Fibroblast of skin of left quadriceps (primary cell): ENCODE measurements at places on chromosomes 6 and 20.

- DNase-seq, result no peak
Observed at GRCh38 chr6:159197251-159197650, 28.1 kb downstream of the FNDC1 start.

GRCh38 chr6:74780831-74781230, 425.0 kb downstream of the COL12A1 start:
- no peak for DNase-seq

GRCh38 chr6:15798533-15799255, 135.9 kb upstream of the DTNBP1 start:
- DNase-seq, result no peak

DNA sequence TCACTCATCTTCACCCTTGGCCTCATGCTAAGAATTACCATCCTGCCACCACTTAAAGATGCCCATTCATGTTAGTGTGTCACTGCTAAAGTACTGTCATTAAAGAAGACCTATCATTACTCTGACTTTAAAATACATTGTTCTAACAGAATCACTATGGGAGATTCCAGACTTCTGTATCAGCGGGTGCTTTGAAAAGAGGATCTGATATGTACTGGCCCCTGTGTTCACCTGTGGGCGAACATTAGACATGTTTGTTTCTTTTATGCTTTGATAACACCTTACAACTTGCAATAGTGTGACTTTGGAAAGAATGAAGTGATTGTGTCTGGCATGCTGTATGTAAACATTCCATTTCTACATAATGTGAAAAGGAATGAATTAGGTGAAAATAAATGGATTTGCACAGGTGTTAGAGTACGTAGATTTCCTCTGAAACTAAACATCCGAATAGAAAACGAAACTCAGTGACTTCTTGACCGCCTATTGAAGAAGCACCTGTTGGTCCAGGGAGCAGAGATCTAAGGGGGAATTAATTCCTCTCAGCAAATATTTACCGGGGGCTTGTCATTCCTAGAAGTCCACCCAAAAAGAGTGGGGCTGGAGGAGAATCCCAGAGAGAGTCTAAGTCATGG, 132.3 kb downstream of the CARMIL1 start:
- DNase-seq, result no peak

- DNase-seq, result no peak
Observed at GRCh38 chr20:20363799-20364592, 3.9 kb upstream of the INSM1 start.

DNA sequence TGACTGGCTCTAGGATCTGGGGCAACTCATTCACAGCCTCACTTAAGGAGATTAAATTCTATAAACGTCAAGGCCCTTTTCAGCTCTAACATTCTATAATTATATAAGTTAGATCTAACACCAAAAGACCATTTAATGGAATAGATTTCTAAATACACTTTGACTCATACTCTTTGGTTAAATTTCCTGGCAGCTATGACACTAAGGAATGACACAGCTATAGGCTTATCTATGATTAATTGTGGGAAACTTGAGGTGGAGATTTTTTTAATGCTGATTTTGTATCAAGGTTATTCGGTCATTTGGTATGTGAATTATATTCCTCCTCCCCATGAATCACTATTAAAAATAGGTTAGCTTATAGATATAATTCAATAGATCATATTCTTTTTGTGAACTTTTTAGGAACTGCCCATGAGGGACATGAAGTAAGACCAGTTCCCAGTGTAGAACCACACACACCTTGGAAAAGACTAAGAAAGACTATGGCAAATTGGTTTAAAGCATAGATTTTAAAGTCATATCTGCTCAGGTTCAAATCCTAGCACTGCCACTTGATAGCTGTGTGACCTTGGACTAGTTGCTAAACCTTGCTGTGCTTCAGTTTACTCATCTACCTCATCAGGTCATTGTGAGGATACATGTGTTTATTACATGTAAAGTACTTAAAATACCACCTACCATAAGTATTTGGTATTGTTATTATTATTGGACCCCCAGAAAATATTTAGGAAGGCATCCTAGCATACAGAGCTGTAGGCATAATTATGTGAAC, 116.0 kb downstream of the CRYBG1 start:
- DNase-seq, result peak; percentile 68

DNA sequence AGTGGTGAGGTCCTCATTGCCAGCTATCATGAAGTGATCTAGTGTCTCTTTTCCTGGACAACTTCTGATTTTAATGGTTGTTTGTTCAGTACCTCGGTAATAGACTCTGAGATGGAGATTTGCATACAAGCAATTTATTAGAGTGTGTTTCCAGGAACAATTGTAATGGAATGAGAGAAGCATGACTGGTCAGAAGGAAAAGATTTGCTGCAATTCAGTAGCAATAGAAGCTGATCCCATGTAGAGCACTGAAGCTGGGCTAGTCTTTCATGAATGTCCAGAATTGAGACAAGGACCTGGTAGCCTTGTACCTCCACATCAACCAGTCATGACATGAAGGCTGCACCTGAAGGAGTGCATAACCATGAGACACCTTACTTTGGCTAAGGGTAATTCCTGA, 526.5 kb downstream of the NKAIN2 start:
- no peak for DNase-seq

DNA sequence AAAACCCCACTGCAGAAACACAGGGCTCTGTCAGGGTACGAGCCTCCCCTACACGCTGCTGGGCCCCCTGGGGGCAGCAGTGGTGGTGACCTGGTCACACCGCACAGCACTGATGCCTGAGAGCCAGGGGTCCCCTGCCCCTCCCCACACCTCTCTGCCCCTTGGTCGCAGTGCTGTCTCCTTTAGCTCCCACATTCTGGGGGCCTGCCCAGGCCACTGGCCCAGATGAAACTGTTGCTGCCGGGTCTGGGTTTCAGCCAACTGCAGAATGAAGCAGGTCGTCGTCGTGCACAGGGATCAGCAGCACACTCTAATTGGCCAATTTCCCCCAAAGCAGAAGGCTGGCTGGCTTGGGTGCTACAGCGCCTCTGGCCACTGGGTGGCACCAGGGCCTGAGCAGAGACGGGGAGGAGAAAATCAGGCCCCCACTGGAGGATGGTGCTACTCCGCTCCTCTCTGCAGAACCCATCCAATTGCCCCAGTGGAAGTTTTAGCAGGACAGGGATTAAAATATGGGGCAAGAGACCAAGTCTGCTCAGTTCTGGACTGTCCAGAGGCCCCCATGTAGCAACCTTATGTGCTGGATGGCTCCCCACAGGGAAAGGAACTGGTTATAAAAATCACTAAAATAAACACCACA, 26.1 kb downstream of the DIDO1 start:
- DNase-seq, result no peak

GRCh38 chr6:8065519-8065911, 1.3 kb upstream of the BLOC1S5 start:
- DNase-seq, result no peak

GRCh38 chr20:63337786-63338420, 23.2 kb downstream of the CHRNA4 start:
- DNase-seq, result no peak

GRCh38 chr6:168053957-168054471, 25.0 kb downstream of the FRMD1 start:
- DNase-seq, result no peak

GRCh38 chr6:18897350-18897749, 510.2 kb downstream of the RNF144B start:
- DNase-seq, result no peak

- peak; percentile 92 for DNase-seq
Observed at GRCh38 chr20:53735536-53736050, 142.0 kb upstream of the ZNF217 start.

GRCh38 chr6:153790048-153790447, 249.0 kb upstream of the OPRM1 start:
- DNase-seq, result peak; percentile 47

DNA sequence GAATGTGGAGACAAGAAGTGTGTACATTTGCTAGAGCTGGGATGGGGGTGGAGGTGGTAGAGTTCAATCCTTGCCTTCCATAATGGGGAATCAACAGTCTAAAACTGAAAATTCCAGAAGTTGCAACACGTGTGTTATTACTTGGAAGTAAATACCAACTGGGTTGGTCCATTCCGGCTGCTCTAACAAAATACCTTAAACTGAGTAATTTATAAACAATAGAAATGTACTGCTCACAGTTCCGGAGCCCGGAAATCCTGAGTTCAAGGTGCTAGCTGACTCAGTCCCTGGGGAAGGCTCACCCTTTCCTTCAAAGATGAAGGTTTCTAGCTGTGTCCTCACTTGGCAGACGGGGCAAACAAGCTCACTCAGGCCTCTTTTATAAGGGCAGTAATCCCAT, 59.0 kb downstream of the RIN2 start:
- DNase-seq, result no peak

GRCh38 chr6:107603006-107603370, 113.1 kb downstream of the SOBP start:
- DNase-seq, result no peak

DNA sequence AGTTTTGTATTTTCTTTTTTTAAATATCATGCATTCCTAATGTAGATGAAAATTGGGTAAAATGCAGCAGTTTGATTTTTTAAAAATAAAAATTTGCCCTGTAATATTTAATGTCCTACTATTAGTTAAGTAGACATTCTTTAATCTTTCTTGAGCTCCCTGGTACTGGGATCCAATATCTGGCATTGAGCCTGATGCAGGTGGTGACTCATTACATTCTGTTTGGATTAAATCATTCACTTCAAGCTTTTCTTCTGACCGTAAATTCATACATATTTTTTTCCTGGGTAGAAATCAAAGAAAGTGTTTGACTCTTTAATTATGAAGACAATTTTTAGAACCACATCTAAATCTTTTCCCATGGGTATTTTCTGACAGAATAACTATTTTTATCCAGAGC, 768.8 kb upstream of the SLC35B3 start:
- peak; percentile 33 for DNase-seq

GRCh38 chr6:113813142-113813541, 44.0 kb upstream of the MARCKS start:
- peak; percentile 87 for DNase-seq

DNA sequence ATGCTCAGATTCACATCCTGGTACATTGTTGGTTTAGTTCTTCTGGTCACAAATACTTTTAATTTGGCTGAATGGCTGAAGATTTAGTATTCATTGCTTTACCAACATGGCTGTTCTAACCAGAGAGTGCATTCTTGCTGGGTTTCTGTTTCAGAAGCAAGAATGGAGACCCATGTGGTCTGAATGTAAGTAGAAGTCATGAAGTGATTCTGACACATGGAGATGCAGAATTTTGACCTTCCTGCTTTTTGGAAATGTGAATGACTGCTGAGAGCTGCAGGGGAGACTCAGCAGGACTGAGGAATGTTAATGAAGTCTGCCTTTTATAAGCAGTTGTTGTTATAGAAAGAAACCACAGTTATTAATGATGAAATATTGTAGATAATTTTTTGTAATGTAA, 576.1 kb upstream of the MARCKS start:
- DNase-seq, result peak; percentile 62

DNA sequence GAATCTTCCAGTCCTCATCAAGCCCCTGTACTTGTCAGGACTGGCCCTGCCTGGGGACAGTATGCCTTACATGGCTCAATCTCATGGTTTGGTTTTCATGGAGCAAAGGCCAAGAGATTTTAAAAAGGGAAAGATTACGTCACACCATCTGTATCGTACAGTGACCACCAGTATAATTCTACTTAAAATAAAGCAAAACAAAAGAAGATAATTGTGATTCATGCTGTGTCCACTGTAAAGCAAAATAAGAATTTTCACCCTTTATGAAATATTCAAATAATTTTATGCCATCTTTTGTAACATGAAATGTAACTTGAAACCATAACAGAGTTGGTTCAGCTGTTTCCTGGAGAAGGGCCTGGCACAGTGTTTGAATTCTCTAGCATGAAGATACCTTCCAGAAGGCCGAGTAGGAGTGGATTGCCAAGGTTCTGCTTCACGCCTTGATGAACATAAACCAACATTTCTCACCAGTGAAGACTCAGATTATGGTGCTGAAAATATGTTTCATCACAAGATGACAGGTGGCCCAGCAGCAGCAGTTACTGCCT, 486.5 kb downstream of the RFPL4B start:
- DNase-seq, result no peak

DNA sequence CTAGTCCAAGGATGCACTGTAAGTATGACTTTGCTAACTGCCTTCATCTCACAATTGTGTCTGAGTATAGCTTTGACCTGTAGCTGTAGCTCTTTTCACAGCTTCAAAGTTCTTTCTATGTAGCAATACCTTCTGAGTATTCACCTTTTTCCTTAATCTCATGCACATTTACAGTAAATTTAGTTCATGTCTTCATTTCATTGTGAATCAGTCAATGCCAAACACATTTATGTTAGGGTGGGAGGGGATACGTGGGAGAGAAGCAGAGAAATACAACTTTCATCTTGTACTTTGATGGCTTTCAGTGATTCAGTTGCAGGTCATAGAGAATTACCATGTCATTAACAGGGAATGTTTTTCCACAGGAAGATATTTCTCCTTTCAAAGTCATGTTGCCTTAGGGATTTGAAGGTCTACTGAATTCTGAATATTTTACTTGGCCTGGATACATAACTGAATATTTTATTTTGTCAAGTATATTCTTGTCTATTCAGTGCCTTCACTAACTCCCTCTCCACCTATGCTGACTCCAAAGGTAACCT, 119.2 kb downstream of the TINAG start:
- DNase-seq, result no peak

- no peak for DNase-seq
Observed at GRCh38 chr6:106939848-106940247, 34.7 kb downstream of the CD24 start.

GRCh38 chr6:1908784-1909183, 299.1 kb downstream of the FOXC1 start:
- DNase-seq, result no peak

- DNase-seq, result no peak
Observed at GRCh38 chr6:7813193-7813592, 87.3 kb downstream of the BMP6 start.

GRCh38 chr6:82818727-82819126, 246.9 kb downstream of the UBE3D start:
- DNase-seq, result peak; percentile 22

- DNase-seq, result peak; percentile 94
Observed at GRCh38 chr6:108651340-108652227, 90.9 kb downstream of the FOXO3 start.

- DNase-seq, result no peak
Observed at GRCh38 chr6:155143578-155144106, 120.2 kb upstream of the CLDN20 start.

- no peak for DNase-seq
Observed at GRCh38 chr6:103154779-103155572, 1704.7 kb downstream of the HACE1 start.

DNA sequence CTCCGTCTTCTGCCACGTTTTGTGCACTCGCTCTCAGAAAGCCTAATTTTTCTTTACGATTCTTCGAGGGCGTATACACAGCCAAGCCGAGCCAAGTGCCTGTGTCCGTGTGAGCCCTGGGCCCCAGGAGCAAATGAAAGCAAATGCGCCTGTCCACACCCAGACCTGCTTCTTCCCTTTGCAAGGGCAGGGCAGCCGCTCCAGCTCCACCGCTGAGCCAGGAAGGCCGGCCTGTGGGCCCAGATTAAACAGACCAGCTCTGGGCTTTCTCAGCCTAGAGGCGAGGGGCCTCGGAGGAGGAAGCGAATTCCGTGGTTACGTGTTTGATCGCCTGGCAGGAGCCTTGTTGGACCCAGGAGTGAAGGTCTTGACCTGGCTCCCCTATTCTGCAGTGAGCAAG, 184.6 kb downstream of the SMOC2 start:
- no peak for DNase-seq

GRCh38 chr20:38519426-38519825, 46.8 kb downstream of the RALGAPB start:
- DNase-seq, result no peak

- DNase-seq, result no peak
Observed at GRCh38 chr6:133245422-133245903, 4.3 kb downstream of the EYA4 start.

GRCh38 chr6:11854408-11855165, 76.0 kb upstream of the ADTRP start:
- DNase-seq, result peak; percentile 23

- DNase-seq, result no peak
Observed at GRCh38 chr6:125829433-125829832, 38.7 kb downstream of the NCOA7 start.
